ENCODE measurements at places on chromosomes 2 and 18.
A peak's percentile ranks its signal among the peaks of the same experiment; 100 is the strongest.

DNA sequence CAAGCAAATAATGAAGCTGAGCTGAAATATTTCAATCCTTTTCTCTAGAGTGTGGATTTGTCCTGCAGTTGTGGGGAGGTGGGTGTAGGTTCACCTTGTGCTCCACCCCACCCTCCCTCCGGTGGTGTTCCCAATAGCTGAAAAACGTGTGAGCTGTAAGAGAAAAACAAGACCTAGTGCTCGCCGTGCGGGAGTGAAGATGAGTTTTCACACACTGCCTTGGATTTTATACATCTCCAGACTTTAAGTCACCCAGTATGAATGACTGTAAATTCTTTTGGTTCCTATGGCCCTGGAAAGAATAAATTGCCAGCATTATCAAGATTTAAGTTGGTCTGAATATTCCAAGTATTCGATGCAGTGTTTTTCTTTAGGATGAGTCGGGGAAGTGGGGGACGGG is 1.9 kb upstream of the SOX11 start:
- DNase-seq = no peak

GRCh38 chr18:36085195-36085594 is 17.8 kb upstream of the RPRD1A start:
- no peak for DNase-seq

GRCh38 chr2:85413592-85414420 is 3.6 kb upstream of the CAPG start:
- peak; percentile 41 for DNase-seq

- no peak for DNase-seq
These were observed 191.2 kb downstream of the NCKAP5 start for GRCh38 chr2:133377021-133377481.

DNA sequence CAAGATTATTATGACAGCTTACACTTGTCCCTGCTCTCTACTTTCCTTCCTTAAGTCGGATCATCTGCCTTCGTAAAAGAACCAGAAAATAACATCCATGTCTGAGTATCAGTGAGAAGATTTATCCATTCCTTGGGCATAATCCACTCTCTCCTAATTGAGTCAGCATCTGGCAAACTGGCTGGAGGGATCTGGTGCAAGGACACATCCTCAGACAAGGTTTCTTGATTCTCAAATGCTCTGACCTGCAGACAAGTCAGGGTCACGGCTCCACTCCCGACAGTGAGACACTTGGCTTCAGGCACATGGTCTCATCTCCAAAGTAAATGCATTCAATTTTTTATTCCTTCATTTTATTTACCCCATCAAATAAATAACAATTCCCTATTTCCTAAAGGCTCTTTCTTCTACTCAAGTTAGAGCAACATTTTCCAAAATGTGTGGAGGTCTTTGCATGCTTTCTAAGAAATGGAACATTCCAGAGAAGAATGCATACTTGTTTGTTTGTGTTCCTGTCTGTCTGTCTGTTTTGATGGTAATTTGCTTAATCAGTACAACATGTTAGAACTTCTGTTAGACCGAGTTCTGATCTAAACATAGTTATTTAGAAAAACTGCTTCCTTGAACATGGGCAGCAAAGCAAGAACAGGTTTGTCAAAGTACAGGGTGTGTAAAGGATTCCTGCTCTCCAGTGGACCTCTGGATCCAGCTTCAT is 246.9 kb downstream of the IRS1 start:
- no peak for DNase-seq

- DNase-seq = no peak
These were observed 11.4 kb upstream of the IL36A start for GRCh38 chr2:112993831-112994230.

DNA sequence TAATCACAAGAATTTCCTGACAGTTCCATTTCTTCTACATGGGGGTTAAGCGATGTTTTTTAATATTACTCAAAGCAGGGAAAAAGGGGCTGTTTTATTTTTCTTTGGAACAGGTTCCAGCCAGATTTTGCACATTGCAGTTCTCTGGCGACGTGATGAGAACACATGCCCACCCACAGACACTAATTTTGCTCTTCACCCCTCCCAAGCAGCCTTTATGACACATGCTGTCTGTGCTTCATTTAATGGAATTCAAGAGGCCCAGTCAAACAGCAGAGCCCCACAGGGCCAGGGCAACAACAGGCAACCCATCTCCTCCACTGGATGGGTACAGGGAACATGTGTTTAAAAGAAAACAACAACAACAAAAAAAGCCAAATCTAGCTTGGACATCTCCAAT is 70.8 kb downstream of the SPRED2 start:
- no peak for DNase-seq

GRCh38 chr2:108270768-108271506 is 17.8 kb upstream of the SULT1C2 start:
- no peak for DNase-seq

GRCh38 chr2:207873794-207874193 is 104.1 kb upstream of the FZD5 start:
- no peak for DNase-seq
